Ammon's horn (tissue), 1 donor: ENCODE measurements at places on chromosomes 2 and 18.

- DNase-seq = no peak
Measured at GRCh38 chr18:57436191-57436964, 1.2 kb downstream of the ONECUT2 start.

DNA sequence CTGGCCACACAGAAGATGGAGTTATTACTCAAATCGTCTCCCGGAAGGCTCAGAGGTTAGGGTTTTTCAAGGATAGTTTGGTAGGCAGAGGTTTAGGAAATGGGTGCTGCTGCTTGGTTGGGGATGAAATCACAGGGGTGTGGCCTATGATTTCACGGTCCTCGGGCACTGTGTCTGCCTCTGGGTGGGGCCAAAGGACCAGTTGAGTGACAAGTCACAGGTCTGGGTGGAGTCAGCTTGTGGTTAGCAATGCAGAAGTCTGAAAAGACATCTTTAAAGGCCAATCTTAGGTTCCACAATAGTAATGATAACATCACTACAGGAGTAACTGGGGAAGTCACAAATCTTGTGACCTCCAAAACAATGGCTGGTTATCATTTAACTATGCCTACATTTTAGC, 387.8 kb downstream of the ZNF521 start:
- no peak for DNase-seq

- DNase-seq = no peak
Measured at GRCh38 chr2:197176522-197176921, 134.1 kb downstream of the ANKRD44 start.

GRCh38 chr18:2948038-2948437, 64.9 kb downstream of the LPIN2 start:
- DNase-seq = no peak

DNA sequence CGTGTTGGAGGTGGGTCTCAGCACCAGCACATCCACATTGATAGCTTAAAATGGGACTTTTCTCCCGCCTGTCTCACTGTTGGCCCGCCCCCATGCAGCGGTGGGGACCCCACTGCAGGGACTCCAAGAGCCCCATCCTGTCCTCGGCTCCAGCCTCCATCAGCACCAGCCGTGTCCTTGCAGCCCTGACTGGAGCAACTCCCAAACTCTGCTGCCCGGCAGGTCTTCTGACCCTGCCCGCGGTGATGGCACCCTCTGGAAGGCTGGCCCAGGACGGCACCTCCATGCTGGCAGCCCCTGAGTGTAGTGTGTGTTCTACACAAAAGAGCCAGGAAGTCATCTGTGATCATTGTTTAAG, 41.6 kb upstream of the KCNG2 start:
- no peak for DNase-seq

- DNase-seq = no peak
Measured at GRCh38 chr2:72293620-72294019, 146.0 kb upstream of the CYP26B1 start.

DNA sequence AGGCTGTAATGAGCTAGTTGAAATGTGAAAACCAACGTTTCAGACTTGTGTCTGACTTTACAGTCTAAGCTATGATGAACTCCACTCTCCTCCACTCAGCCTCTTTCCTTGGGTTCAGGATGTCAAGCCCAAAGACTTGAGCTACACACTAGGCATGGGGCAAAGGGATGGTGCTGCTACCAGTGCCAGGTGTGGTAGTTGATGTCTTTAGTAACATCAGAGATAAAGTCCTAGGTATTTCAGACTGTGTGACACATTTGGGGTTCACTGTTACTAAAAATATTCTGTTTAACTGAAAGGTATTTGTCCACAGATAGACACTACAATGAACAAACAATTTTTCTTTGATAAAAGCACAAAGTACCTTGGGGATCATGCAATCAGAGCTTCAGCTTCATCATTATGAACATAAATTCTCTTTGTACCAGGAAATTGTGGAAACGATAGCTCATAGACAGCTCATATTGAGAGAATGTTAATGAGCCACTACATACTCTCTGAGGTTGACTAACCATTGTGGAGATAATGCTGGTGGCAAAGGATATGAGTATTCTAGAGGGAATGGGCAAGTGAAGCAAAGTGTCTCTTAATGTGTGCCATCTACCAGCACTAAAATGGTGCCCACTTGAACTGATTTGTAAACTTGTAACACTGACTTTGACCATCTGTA, 253.7 kb upstream of the THUMPD2 start:
- DNase-seq = no peak

DNA sequence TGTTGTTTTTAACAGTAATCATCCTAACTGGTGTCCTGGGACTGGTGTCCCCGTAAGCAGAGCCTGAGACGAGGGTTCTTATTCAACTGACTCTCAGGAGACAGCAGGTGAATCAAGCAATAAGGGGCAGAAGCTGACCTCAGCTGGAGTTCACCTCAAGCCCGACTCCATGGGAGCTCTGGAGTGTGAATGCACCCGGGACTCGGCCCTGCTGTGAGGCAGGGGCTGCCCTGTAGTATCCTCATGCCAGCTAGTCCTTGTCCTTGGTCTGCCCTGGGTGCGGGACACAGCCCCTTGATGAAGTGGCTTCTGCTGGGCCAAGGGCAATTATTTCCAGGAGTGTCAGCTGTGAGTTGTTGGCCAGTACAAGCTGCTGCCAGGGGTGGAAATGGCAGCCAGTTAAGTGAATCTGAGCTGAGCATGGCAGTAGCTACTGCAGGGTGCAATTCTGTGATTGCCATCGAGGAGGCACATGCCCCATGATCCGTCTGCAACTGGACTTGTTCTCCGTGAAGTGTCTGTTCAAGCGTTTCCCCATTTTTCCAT, 54.9 kb upstream of the OTOS start:
- DNase-seq = no peak

GRCh38 chr2:25372405-25373268, 30.9 kb upstream of the DNMT3A start:
- peak; percentile 58 for DNase-seq

DNA sequence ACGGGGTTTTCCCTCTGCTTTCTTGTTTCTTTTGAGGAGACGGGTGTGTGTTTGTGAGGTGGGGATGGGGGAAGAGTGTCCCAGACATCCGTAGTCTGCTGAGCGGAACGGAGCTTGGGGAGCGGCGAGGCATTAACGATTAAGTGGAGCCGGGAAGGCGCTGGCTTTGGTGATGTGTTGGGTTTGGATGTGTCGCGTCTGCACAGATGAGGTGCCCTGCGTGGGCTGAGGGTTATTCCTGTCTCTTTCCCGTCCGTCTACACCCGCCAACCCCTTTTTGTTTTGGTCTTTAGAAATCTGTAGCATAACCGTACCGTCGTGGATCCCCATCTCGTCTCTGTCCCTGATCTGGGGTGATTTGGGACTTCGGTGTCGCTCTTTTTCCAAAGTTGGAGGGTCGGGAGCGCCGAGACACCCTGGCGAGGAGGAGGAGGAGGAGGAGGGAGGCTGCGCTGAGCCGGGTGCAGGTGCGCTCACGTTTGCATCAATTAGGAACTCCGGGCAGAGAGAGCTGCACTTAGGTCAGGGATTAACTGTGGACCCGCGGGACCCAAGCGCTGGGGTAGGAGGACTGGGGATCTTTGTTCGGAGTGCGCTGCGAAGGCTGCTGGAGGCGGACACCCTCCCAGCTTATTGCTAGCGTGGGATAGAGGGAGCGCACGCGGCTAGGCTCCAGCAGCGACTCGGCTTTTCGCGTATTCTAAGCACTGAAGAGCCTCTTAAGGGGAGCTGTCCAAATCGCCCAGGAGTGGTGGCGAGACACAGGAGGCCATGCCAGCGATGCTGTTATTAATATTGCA, 720.3 kb downstream of the DPP10 start:
- peak; percentile 20 for DNase-seq

GRCh38 chr2:205682971-205683501, 735 bp downstream of the NRP2 start:
- DNase-seq = no peak

GRCh38 chr18:78798402-78799175, 181.0 kb upstream of the SALL3 start:
- no peak for DNase-seq

GRCh38 chr2:163692611-163693482, 43.0 kb downstream of the FIGN start:
- no peak for DNase-seq

- peak; percentile 24 for DNase-seq
Measured at GRCh38 chr2:181805228-181806038, 86.1 kb upstream of the ITPRID2 start.

DNA sequence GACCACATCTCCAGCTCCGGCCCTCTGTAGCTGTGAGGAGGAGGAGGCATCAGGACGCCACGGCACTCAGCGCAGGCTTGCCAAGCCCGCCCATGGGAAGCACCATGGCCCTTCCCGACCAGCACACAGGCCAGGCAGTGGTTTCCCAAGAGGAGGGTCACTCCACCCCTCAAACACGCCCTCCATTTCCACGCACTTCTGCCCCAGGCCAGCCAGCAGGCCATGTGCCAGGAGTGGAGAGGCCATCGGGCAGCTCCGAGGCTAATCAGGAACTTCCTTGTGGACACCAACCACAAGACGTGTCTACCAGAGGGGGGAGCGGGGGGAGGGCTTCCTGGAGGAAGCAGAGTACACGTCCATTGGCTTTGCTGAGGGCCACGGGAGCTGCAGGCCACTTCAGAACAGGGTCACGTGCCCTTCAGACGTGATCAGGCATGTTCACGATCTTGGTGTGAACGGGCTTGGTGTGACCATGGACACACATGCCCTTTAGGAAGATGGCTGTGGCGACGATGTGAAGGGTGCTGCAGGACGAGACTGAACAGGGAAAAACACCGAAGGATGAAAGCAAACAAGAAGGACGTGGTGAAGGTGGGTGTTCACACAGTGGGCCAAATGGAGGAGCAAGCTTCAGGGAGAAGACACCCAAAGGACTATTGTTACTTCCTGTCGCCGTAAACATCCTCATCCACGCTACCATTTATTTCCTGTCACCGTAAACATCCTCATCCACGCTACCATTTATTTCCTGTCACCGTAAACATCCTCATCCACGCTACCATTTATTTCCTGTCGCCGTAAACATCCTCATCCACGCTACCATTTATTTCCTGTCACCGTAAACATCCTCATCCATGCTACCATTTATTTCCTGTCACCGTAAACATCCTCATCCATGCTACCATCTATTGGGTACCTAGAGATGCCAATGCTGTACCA, 6.5 kb upstream of the MTERF4 start:
- DNase-seq = no peak

- DNase-seq = peak; percentile 32
Measured at GRCh38 chr2:237154082-237154638, 68.5 kb downstream of the COPS8 start.

DNA sequence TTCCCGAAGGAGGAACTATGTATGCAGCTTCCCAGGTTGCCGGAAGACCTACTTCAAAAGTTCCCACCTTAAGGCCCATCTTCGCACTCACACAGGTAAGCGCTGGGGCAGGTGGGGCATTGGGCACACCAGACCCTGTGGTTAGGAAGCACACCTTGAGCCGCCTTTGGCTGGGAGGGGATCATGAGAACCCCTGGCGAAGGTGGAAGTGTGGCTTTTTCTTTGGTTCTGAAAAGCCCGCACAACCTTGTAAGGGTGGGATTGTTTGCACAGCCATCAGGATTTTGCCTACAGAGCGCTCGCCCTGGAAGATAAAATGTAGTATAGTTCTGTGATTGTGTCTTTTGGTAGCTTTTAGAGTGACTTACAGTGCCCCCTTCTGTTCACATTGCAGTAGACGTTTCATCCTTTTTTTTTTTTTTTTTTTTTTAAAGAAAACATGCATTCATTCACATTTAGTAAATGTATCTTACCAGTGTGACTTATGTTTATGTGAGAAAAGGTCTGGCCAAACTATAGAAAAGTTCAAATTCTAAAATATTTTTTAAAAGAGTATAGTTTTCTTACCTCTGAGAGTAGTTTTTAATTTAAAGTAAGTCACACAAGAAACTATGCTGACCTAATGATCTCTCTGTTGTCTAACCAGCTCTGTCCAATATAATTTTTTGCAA, 5.3 kb downstream of the KLF11 start:
- DNase-seq = peak; percentile 77

DNA sequence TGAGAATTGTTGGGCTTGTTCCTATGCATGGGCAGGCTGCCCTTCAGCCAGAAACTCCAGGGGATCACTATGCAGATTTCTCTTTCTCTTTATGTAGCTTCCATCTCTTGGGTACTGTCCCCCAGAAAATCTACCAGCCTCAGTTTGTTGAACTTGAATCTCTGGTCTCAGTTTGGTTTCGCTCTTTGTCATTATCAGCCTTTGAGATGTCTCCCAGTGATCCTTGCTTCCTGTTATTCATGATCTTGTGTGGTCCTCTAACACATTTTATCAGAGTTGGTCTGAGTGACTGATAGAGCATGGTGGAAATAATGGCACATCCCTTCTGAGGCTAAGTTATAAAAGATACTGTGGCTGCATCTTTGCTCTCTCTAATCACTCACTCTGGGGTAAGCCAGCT, 7.8 kb downstream of the TMEM87B start:
- DNase-seq = no peak

- DNase-seq = no peak
Measured at GRCh38 chr2:145154731-145155130, 634.8 kb upstream of the ZEB2 start.

DNA sequence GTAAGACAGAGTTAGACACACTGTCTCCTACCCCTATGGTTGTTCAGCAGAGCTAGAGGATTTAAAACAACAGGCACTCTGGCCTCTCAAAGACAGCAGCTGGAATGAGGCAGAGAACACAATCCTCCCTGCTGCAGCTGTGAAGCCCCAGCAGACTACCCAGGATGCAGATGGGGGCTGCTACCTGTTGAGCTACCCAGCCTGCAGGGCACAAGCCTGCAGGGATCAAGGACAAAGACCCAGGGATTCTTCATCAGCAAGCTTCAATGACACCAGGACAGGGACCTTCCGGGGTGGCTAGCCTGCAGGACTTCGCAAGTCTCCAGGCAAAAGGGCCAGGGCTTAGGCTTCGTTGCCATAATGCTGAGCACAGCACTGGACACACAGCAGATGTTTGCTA, 27.2 kb downstream of the GALNT14 start:
- DNase-seq = no peak

DNA sequence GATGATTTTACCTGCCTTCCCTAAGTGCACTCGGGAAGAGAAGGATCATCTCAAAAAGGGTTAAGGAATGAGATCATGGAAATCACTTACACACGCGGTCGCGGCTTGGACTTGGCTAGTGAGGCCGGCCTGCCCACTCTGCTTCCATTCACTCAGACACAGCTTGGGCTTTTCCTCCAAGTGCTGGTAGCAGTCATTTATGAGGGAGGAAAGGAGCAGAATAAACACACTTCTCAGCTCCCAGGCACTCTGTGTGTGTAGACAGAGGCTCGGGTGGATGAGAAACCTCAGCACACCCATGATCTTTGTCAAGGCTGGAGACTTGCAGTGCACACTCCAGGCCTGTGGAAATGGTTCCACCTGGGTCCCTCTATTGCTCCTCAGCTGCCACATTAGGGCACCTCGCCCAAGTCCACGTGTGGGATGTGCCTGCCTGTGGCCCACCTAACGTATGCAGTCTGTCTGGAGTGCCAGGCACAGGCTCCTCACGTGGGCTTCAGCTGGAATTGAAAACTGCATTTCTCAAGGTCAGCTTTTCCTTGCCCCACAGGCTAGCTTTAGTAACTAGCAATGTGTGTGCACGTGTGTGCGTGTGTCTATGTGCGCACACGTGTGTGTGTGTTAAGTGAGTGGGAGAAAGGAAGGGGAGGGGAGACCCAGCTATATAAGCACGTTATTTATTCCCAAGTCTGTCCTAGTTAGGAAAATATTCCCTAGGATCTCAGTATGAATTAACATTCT, 288.4 kb downstream of the SOX11 start:
- peak; percentile 36 for DNase-seq

- DNase-seq = no peak
Measured at GRCh38 chr2:152445375-152445774, 110.4 kb downstream of the FMNL2 start.

- no peak for DNase-seq
Measured at GRCh38 chr2:74357627-74358026, 14.4 kb upstream of the SLC4A5 start.
